ENCODE measurements at places on chromosomes 2 and 18.

DNA sequence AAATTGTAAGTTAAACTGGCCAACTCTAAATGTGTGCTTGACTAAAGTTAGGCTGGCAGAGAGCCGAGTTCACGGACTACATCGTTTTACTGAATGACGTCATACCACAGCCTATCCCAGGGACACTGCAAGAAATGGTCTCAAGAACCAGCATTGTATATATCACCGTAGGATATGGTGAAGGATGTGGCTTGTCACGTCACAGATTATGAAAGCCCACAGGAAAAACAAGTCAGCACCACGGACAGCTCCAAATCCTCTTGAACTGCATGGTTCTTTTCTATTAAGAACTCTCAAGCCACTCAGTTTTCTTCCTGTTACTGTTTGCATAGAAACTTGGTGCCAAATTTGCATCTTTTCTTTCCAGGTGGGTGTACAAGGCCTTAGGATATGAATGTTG, 85.1 kb upstream of the ACAA2 start:
- no peak for DNase-seq

- peak; percentile 6 for DNase-seq
Measured at GRCh38 chr2:161625996-161626395, 1.8 kb downstream of the SLC4A10 start.

DNA sequence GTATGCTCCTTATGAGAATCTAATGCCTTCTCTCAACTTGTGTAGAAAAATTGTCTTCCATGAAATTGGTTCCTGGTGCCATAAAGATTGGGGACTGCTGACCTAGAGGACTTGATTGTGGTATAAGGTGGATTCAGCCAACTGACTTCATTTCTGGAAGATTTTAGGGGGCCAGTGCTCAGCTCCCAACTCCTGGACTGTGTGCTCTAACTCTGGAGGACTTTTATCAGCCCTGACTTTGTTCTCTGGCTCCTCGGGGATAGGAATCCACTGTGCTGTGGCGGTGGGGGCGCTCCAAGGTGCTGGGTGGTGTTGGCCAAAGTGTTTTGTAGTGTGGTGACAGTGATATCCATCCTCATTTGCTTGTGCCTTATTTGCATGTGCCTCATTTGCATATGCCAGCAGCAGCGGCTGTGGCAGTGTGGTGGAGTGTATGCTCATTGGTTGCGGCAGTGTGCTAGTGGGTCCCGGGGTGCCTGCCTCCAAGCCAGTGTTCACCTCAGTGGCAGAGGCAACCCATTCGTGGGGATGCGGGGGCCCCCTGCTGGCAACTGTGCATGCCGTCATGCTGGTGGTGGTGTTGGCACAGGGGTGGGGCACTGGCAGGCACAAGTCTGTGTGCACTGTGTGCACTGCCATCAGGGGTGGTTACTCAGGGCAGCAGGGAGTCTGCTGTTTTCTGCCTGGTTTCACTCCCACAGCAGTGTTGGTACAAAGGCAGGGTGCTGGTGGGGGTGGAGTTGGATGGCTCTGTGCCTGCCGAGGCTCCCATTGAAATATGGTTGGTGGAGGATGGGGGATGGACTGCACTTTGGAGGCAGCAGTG, 19.6 kb downstream of the EHBP1 start:
- DNase-seq: no peak

- no peak for DNase-seq
Measured at GRCh38 chr2:241234962-241235740, 46.7 kb downstream of the ANO7 start.

GRCh38 chr2:97662386-97662894, 1.4 kb downstream of the ACTR1B start:
- no peak for DNase-seq

DNA sequence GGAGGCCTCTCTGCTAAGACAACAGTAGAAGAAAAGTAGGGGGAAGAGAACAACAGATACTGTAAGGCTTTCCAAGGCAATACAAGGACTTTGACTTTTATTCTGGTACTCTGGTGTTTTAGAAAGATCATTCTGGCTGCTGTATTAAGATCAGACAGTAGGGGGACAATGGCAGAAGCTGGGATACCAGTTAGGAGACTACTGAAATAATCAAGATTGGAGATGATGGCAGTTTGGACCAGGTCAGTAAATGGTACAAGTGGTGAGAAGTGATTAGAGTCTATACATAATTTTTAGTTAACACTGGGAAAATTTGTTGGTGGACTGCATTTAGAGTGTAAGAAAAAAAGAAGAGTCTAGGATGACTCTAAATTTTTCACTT, 139.7 kb downstream of the ROCK1 start:
- DNase-seq: no peak

GRCh38 chr2:98776136-98776535, 45.2 kb upstream of the MGAT4A start:
- DNase-seq: no peak

DNA sequence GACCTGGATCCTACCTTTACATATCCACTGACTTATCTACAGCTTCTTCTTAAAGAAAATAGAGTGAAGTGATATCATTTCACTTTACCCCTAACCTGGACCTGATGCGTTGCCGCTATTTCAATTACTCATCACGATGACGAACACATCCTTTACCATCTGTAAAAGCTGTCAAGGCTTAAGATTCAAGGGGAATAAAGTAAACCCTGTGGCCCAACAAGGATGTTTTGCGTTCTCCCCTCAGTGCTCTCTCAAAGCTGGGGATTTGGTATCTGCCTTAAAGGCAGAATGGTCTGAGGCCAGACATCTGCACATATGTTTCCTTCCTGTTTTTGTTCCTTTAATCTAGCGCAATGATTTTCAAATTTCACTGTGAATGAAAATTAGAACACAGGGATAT, 100.1 kb upstream of the KLF7 start:
- DNase-seq: no peak

DNA sequence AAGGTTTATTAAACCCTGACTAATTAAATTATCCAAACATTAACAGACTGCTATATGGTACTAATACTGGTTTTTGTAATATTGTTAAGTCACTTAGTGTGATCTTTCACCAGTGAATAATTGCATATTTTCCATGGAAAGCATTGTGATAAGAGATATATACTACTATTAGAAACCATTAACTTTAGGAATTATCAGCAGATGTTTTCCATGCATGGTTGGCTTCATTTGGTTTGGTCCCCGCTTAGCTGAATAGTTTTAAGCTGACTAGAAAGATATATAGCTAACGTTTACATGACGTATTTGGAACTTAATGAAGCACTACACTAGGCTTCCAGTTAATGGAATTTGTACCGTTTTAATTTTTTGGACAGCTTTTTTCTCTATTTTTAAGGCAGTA, 37.9 kb downstream of the LCLAT1 start:
- no peak for DNase-seq

DNA sequence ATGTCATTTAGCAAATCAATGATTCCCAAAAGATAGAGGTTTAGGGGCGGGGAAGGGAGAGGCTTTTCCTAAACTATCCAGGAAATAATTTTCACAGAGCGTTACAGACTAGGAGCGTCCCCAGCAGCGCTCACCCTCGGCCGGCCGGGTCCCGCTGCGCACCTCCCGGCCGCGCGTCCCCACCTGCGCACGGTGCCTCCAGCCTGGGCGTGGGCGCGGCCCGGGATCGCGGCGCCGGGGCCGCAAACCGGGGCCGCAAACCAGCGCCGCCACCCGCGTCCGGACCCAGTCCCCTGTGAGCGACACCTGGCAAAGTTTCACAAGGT, 684 bp upstream of the ZCCHC2 start:
- DNase-seq: peak; percentile 17

DNA sequence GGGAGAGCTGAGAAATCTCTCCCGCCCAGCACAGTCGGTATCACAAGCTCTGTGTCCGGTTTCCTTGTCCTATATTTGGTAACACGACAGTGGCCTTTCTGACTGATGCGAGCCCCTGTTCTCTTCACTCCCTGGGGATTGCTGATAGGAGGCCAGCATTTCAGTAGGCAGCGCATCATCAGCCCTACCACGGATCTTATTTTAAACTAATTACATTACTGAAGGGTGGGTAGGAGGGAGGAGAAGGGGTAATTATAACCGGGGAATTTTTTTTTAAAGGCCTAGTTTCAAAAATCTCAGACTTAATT, 125.6 kb upstream of the LGALSL start:
- DNase-seq: no peak

DNA sequence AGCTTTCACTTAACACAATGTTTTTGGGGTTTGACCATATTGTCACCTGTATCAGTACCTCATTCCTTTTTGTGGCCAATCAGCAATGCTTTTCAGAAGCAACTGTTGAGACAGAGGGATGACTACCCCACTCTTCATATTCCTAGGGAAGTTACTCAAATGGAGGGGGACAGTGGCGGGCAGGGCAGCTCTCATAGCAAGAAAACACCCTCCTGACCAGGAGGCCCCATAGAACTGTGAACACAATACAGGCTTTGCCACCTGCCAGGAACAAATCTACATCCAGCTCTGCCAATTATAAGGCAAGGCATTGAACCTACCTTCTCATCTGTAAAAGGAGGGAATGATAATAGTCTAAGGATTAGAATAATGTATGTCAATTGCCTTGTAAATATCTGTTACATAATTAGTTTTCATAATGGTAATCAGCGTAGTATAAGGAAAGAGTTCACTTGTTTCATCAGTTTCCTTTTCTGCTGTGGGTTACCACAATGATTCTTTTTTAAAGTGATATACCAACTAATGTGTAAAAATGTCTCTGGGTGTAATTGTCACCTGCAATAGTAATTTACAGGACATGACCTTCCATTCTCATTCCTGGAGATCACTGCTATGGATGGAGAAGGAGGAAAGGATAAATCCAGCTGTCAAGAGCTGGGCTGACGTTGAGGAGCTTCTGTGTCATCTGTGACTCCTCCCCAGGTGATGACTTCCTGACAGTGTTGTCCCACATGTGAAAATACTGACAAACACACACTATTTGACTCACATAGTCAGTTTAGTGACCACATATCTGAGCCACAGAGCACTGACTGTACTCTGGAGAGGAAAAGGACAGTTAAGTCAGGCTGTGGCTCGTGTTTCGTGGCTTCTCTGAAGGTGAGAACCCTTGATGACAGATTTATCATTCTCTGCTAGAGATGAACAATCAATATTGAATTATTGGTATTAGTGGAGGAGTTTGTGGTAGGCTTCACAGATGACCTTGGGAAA, 13.5 kb downstream of the ALPK2 start:
- DNase-seq: no peak

- peak; percentile 30 for DNase-seq
Measured at GRCh38 chr2:196066291-196067087, 2.1 kb downstream of the DNAH7 start.

- DNase-seq: peak; percentile 42
Measured at GRCh38 chr18:49016648-49017539, 66.1 kb upstream of the SMAD7 start.

GRCh38 chr2:42967959-42968674, 175.7 kb upstream of the HAAO start:
- no peak for DNase-seq

- DNase-seq: no peak
Measured at GRCh38 chr2:111239581-111240249, 119.0 kb downstream of the BCL2L11 start.

DNA sequence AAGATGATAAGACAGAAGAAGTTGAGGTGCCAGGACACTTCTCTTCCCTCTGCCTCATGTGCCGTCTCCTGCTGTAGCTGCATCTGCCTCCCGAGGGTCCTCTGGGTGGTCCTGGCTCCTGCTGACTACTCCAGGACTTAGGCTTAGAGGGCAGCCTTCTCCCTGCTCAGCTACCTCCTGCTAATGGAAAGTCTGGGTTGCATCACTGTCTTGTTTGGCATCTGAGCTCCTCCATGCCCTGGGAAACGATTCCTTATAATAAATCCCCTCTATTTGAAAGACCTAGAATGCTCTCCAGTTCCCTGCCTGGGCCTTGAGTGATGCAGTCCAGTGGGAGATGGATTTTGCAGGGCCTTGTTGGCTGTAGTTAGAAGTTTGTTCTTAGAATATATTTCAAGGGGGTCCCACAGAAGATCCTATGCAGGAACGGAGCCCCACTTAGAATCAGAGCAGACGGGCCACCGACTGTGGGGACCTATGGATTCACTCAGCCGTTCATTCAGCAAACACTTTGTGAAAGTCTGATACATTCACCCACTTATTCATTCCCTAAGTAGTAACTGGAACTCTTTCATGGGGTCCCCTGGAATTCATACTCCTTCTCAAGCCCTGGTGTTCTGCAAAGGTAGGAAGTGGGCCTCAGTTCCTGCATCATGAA, 269.8 kb upstream of the HDAC4 start:
- DNase-seq: no peak

DNA sequence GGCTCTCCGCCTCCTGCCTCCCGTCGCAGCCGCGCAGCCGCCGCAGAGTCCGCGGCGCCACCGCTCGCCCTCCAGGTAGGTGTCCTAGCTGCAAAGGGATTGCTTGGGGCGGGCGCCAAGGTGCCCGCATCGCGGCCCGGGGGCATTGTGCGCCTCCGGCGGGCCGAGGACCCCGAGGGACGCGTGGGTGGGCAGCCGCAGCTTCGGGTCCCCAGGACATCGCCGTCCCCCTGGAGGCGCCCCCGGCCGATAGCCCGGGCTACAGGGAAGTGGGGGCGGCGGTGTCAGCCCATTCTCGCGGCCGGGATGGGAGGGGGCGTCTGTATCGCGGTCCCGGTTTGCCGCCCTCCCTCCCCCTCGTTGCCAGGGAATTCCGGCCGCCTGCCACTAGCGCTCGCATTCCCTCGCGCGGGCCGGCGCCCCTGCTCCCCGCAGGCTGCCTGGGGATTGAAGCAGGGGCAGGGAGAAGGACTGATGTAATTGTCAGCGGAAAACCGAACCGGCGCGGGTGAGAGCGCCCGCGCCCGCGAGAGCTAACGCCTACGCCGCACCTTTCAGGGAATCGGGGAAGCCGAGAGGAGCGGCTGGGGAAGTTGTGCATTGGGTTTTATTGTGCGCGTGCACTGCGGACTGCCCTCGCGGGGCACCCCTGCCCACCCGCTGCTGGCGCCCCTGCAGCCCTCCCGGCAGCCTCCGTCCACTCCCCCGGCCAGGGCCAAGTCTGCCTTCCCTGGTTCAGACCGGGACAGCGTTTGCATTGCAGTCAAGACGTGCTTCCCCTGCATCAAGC, 483 bp downstream of the OSBPL6 start:
- DNase-seq: peak; percentile 92

DNA sequence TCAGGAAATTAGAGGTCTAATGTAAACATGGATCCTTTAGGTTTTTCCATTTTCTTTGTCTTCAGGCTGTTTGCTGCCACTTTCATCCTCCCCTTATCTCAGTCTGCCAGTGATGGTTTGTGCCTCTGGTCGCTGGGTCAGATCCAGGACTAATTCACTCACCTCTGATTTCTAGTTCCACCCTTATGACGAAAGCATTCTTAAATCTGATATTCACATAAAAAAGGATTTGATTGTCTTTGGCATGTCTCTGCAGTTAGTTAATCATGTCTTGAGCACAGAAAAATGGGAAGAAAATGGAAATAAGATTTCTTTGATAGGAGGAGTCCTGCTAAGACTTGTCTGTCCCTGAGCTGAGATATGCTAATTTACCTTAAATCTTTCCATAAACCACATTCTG, 4.6 kb downstream of the IL1RL1 start:
- DNase-seq: no peak

- DNase-seq: no peak
Measured at GRCh38 chr2:156309167-156309566, 23.4 kb downstream of the NR4A2 start.

- DNase-seq: no peak
Measured at GRCh38 chr2:157421331-157421944, 22.5 kb downstream of the CYTIP start.

Measured in retina (tissue), 1 donor.